ENCODE measurements at places on chromosomes 4 and X.

DNA sequence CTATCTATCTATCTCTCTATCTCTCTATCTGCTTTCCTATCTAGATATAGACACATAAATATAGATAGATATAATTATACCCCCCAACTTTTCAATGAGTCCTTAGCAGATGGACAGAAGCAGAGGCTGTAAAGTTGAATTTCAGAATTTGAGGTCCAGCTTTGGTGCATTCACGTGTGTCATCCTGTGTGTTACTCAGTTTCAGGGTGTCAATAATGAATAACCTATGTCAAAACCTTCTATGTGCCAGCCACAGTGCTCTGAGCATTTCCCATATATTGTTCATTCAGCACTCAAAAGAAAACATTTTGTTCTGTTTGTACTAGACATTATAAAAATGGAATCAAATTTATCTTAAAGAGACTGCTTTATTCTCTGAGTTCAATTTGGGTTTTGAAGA lies 310.0 kb downstream of the ARHGAP24 start:
- H3K27me3 ChIP-seq = no peaks in the 10 kb centered on the region
- ATAC-seq = no peak
- no peak overlapping the region for H3K4me3 ChIP-seq
- H3K27ac ChIP-seq = no peak overlapping the region

GRCh38 chr4:169922632-169923276 lies 103.4 kb downstream of the MFAP3L start:
- no peaks in the 10 kb centered on the region for H3K36me3 ChIP-seq
- no peaks in the 10 kb centered on the region for H3K27me3 ChIP-seq
- no peak for ATAC-seq
- H3K4me3 ChIP-seq = no peak overlapping the region
- H3K4me1 ChIP-seq = no peaks in the 10 kb centered on the region
- no peak overlapping the region for H3K27ac ChIP-seq

DNA sequence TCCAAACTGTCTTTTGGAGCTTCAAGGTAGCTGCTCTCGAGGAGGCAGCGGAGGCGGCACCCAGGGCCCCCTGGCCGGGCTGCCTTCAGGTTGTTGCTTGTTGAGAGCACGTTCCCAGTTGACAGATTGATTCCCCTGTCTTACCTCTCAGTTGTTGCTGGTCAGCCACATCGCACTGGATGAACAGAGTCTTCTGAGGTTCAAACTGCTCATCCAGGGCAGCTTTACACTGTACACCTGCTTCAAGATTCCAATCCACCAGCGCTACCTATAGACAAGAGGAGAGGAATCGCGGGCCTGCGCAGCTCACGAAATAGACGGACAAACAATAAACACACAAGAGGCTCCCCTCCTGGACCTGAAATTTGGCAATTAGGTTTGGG lies 497 bp downstream of the HPGD start:
- peak overlapping the region; percentile 85 for H3K27ac ChIP-seq
- no peaks in the 10 kb centered on the region for H3K4me1 ChIP-seq
- peak; percentile 13 for ATAC-seq
- no peaks in the 10 kb centered on the region for H3K27me3 ChIP-seq
- no peaks in the 10 kb centered on the region for H3K36me3 ChIP-seq
- H3K4me3 ChIP-seq = peak overlapping the region; percentile 79

GRCh38 chr4:1309261-1310010 lies 19.7 kb downstream of the MAEA start:
- H3K27ac ChIP-seq = peak overlapping the region; percentile 14
- H3K36me3 ChIP-seq = no peaks in the 10 kb centered on the region
- peaks cover 20% of the 10 kb centered on the region for H3K4me1 ChIP-seq
- peak; percentile 98 for ATAC-seq
- no peaks in the 10 kb centered on the region for H3K27me3 ChIP-seq

DNA sequence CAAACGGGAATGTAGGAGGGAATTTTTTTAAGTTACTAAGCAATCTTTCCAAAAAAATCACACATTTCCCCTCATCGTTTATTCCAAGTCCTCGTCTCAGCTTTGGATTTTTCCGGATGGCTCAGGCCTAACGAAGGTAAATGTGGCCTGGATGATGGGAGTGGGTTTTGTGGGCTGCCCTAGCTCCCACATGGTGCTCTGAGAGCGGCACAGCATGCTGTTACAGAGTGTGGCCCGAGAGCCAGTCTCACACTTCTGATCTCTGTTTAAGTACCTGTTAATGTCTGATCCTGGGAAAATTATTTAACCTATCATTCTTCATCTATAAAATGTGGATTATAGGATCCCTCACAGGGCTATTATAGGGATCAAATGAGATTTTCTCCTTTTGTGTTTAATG lies 38.2 kb upstream of the ADAM29 start:
- no peaks in the 10 kb centered on the region for H3K36me3 ChIP-seq

DNA sequence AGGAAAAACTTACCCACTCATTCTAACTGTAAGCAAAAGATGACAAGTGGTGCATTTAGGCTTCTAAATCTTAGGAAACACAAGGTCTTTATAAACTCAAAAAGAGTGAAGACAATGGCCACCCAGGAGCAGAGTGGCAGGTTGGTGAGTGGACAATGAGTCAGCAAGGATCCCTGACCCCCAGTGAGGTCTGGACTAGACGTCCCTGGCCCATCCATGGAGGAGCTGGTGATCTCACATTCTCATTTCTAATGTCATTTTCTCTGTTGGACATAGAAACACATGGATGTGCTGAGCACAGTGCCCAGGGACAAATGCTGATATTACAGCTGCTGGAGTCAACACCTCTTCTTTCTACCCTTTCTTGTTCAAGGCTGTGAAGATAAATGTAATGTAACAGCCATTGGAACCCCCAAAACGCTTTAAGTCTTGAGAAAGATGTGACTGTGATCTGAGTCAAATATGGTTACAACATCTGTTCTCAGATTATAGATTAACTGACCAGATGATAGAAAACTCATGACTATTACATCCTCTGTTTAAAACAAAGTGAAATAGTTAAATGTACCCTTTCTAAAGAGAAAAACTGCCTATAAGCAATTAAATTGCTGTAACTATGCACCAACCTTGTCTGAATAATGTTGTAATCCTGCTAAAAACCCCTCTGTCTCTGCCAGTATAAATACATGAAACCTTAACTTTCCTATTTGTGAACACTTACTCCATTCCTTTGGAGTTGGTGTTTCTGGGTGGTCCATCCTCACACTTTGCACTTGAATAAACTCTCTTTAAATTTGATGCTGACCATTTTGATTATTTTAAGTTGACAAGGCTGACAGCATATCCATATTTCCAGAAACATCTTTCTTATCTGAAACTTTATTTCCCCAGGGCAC lies 92.7 kb downstream of the USP46 start:
- ATAC-seq = no peak
- H3K36me3 ChIP-seq = no peaks in the 10 kb centered on the region
- H3K4me1 ChIP-seq = no peaks in the 10 kb centered on the region

- no peak overlapping the region for H3K27ac ChIP-seq
- no peaks in the 10 kb centered on the region for H3K4me1 ChIP-seq
- H3K4me3 ChIP-seq = no peak overlapping the region
- H3K27me3 ChIP-seq = no peaks in the 10 kb centered on the region
Measured at GRCh38 chr4:10207116-10207515, 90.5 kb upstream of the WDR1 start.

DNA sequence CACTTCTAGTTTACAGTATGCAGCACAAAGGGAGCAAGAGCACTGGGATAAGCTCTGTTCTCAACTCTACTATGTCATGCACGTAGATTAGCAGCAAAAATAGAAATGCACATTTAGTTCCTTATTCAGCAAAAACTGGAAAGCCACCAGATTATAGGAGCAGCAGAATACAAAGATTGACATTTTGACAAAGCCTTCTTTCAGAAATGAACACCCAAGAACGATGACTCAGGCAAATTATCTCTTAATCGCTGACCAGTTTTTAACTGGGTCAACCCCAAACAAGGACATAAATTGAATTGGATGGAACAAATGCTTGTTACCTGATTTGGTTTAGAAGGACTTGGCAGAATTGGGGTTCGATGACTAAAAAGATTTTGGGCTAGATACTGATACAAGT lies 775.3 kb upstream of the HS3ST1 start:
- H3K36me3 ChIP-seq = no peaks in the 10 kb centered on the region
- no peak overlapping the region for H3K27ac ChIP-seq
- H3K27me3 ChIP-seq = no peaks in the 10 kb centered on the region
- H3K4me3 ChIP-seq = no peak overlapping the region

- H3K4me3 ChIP-seq = no peak overlapping the region
- H3K27me3 ChIP-seq = no peaks in the 10 kb centered on the region
- H3K36me3 ChIP-seq = no peaks in the 10 kb centered on the region
Measured at GRCh38 chrX:7889135-7889534, 38.1 kb downstream of the PNPLA4 start.

DNA sequence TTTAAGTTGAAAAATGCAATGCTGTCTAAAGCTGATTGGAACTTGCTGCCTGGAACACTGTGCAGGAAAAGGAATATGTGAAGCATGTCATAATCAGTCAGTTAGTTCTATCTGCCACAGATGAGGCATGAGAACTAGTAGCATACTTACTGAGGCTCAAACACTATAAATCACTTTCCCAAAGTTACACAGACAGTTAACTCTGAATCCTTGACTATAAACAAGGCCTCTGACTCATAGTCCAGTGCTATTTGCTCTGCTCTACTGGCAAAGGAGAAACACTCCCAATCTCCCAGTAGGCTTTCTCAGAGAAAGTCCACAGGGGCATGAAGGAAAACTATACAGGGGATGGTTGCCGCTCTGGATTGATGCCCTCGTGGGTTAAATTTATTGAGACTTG lies 2078.4 kb upstream of the TENM3 start:
- no peak overlapping the region for H3K4me3 ChIP-seq
- no peaks in the 10 kb centered on the region for H3K36me3 ChIP-seq
- no peak overlapping the region for H3K27ac ChIP-seq

GRCh38 chr4:55358246-55358645 lies 12.2 kb downstream of the SRD5A3 start:
- no peak overlapping the region for H3K4me3 ChIP-seq
- no peak for ATAC-seq
- H3K36me3 ChIP-seq = peaks cover 9% of the 10 kb centered on the region

DNA sequence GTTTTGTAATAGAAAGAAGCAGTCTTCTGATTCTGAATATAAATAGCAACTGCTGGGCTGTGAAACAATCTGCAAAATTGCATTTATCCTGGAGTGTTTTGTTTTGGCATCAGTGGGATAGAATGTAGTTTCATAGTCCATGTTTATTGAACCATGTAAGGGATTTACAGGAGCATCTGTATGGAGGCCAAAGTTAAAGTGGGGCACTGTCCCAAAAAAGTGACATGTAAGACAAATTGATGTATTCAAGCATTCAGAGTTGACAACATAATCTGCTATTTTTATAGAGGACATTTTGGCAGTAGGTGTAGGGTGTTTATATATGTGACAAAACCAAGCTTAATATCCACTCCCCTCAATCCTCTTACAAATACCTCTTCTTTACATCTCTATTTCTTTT lies 200.5 kb upstream of the ANK2 start:
- no peak for ATAC-seq
- H3K27me3 ChIP-seq = no peaks in the 10 kb centered on the region
- peak overlapping the region; percentile 18 for H3K27ac ChIP-seq
- no peaks in the 10 kb centered on the region for H3K36me3 ChIP-seq

DNA sequence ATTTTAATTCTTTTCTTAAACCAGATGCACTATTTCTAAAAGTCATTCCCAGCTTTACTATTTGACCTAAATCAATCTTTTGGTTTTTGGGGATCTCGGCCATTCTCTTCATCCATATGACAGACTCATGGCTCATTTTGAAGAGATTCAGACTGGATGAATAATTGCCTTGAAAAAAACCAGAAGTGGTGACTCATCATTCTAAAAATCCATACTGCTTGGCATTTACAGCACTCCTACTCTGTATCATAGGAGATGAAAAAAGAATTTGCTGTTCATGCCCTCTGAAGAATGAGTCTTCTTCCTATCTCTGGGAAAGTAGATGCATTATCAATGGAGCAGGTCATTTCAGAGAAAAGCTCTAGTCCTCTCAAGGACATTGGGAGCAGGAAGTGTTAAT lies 220.5 kb upstream of the RPS6KA3 start:
- no peaks in the 10 kb centered on the region for H3K4me1 ChIP-seq
- H3K27ac ChIP-seq = no peak overlapping the region
- no peaks in the 10 kb centered on the region for H3K27me3 ChIP-seq
- no peak for ATAC-seq
- H3K4me3 ChIP-seq = no peak overlapping the region

DNA sequence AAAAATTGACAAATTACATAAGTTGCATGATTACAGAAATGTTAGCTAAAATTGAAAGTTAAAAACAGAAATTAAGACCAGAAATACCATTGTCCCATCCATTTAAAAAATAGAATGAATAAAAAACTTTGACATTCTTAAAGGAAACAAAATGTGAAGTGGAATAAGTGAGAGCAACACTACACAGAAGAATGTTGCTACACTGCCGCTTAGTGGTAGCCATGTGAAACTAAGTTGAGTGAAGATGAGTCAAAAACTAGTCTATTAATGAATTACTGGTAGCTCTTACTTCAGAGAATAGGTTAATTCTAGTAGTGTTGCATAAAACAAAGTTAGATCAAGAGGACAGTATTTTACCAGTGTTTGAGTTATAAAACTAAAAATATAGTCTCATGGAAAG lies 571.0 kb upstream of the KLHL4 start:
- no peaks in the 10 kb centered on the region for H3K36me3 ChIP-seq
- no peak overlapping the region for H3K4me3 ChIP-seq
- H3K4me1 ChIP-seq = no peaks in the 10 kb centered on the region

DNA sequence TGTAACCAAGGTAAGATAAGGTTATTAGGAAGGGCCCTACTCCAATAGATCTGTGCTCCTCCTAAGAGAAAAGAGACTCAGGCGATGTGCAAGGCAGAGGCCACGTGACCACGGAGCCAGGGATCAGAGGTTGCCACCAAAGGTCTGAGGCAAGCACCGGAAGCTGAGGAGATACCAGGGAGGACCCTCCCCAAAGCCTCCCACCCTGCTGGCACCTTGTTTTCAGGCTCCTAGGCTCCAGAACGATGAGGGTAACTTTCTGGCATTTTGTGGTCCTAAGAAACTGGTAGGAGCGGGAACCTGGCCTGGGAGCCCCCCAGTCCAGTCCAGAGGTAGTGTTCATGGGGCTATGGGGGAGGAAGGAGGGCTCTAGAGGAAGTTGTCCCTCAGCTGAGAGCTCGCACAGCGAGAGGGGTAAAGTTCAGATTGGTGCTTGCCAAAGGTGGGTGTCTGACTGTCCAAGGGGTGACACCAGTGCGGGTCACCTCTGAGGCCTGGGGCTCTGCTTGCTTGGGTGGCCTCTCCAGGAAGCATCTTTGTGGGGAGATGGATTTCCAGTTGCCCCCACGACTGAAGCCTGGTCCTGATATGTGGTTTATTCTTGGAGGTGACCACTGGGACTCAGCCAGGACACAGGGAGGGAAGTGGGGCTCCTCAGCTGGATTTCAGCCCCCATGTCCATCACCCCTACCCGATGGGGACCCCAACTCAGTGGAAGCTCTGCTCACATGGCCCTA lies 7.5 kb upstream of the LETM1 start:
- H3K27ac ChIP-seq = no peak overlapping the region
- H3K27me3 ChIP-seq = peaks cover 62% of the 10 kb centered on the region
- ATAC-seq = no peak
- H3K36me3 ChIP-seq = no peaks in the 10 kb centered on the region
- H3K4me3 ChIP-seq = no peak overlapping the region

DNA sequence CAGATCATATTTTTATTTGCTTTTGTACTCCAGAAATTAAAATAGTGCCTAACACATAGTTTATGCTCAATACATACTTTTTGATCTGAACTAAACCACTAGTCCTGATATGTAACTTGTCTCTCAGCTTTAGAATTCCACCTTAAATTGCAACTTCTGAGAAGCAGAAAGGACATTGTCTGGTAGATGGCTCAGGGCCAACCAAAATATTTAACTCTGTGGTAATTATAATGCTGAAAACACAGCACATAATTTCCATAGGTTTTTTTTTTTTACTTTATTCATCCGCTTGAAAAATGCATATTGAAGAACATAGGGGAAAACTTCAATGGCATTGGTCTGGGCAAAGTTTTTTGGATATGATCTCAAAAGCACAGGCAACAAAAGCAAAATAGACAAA lies 59.3 kb downstream of the AREG start:
- H3K36me3 ChIP-seq = no peaks in the 10 kb centered on the region
- no peaks in the 10 kb centered on the region for H3K4me1 ChIP-seq

Measured in gastroesophageal sphincter (tissue), 4 donors.